Stimulated activated CD4-positive, alpha-beta T cell treated with anti-CD3 and anti-CD28 coated beads, TNF-alpha, amount 100 ng/mL, for 1 hour (primary cell): ENCODE measurements at places on chromosomes 1 and 21.
A peak's percentile ranks its signal among the peaks of the same experiment; 100 is the strongest.

DNA sequence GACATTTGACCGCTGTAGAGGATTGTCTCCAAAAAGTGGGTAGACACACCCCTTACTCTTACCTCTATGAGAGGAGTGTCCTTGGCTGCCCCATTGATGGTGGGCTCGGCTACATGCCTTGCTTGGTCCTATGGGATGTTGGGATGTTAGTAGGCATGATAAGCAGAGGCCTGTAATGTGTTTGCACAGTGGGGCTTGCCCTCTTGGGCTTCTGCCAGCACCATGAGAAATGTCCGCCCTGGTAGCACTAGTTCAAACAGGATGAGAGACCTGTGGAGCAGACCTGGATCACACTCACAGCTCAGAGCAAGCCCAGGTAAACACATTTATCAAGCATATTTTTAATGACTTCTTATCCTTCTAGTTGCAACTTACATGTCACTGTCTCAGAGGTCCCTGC, 54.2 kb downstream of the SH3GLB1 start:
- no peak for DNase-seq

DNA sequence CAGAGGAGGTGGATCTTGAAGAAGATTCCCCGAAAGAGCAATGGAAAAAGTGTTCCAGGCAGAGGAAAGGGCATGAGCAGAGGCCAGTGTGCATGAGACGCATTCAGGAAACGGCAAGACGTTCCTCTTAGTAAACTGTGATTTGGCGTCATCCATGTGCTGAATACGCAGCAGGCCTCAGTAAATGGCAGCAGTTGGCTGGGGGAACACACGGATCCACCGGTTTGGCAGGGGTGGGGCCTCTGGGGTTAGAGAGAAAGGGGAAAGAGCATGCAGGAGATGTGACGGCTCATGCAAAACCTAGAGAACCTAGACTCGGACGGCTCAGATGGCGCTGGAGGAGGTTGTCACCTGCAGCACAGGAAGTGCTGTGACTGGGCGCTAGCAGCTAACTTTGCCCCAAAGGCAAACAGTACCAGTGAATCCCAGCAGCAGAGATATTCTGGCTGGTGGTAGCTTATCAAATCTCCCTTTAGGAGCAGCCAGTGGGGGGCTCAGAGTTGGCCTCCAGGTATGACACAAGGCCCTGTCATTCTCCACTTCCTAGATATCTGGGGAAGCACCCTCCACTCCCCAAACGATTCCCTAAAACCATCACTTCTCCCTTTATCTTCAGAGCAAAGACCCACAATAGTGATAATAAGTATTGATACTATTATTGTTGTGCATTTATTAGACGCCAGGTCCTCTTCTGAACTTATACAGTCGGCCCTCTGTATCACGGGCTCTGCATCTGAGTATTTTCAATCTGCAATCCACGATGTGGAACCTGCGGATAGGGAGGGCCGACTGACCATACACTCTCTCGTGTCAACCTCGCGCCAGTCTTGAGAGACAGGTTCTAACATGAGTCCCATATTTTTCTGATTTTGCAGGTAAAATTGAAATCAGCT, 7.6 kb downstream of the LAPTM5 start:
- DNase-seq, result peak; percentile 43

DNA sequence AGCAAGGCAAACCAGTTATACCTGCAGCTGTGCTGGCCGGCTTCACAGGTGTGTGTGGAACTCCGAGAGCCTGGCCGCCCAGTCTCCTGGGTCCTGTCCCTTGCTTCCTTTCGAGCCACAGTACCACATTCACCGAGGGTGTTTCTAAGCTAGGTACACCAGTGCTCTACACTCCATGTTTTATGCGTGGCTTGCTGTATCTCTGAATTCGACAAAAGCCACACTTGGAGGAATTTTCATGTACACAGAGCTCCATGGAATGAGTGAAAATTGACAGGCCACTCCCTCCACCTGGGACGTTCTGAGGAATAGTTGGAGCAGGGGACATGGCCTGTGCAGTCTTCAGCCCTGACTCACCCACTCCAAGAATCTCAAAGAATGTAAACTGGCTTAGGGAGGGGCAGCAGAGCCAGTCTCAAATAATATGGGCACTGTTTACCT, 14.0 kb downstream of the ETS2 start:
- no peak for DNase-seq

- no peak for DNase-seq
Observed at GRCh38 chr1:1361233-1361981, 3.1 kb upstream of the MXRA8 start.

- no peak for DNase-seq
Observed at GRCh38 chr1:212987702-212988322, 27.9 kb downstream of the ANGEL2 start.

- DNase-seq, result no peak
Observed at GRCh38 chr1:197307551-197307950, 39.5 kb downstream of the CRB1 start.

GRCh38 chr1:208245185-208245705, 1.1 kb upstream of the PLXNA2 start:
- DNase-seq, result peak; percentile 33

GRCh38 chr1:202173993-202174392, 13.6 kb upstream of the PTPN7 start:
- DNase-seq, result no peak

DNA sequence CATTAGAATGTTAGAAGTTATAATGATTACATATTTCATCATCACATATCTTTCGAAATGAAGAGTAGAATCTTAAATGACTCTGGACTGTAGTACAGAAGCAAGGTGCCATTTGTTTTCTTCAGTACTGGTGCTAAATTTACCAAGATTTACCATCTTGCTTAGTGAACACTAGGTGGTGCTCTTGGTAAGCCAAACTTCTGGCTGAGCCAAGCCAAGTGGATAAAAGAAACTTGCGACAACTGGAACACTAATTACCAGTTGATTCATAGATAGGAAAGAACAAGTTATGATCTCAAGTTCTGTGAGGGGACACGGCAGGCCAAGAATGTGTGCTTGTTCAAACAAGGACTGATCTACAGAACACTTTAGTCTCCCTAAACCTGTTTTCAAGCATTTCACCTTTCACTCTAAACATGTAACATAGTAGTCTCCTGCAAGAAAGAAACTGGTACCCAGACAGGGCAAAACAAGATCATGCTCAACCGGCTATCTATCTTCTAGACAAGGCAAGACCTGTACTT, 19.8 kb downstream of the SPRTN start:
- DNase-seq, result no peak

- no peak for DNase-seq
Observed at GRCh38 chr1:150282558-150282958, 204 bp downstream of the CIART start.

GRCh38 chr1:40392221-40392620, 18.7 kb downstream of the SMAP2 start:
- no peak for DNase-seq

DNA sequence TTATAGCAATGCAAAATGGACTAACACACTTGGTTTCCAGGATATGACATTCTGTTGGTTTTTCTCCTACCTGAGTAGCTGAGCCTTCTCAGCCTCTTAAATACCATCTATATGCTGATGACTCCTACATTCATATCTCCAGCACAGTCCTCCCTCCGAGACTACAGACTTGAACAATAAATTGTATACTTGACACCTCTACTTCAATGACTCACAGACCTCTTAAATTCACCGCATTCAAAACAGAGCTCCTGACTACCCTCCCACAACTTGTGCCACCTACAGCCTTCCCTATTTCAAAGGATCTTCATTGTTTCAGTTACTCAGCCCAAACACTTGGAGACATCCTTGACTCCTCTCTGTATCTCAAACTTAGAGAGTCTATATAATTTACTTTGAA, 66.8 kb upstream of the ASB17 start:
- no peak for DNase-seq

GRCh38 chr1:173410794-173411236, 66.3 kb upstream of the PRDX6 start:
- no peak for DNase-seq

DNA sequence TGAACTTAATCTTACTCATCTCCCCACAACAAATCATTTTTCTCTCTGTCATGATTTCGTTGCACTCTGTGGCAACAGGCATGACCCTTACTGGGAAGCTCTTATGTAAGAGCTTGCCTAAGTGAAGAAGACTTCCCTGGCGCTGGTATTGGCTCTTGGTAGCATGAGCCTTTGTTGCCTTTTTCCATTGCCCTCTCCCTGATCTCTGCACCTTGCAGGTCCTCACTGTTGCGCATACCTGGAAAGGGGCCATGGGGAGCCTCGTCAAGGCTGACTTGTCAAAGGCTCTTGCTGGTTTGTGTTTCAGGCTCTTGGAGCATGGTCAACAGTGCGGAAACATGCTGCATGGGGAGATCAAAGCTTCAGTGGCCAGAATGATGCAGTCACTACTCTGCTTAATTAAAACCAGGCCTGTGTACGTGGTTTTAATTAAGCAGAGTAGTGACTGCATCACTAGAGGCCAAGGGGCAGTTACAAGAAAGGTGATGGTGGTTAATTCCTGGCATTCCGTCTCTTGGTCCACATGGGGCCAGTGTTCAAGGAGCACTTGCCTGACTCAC, 141.3 kb downstream of the SPATA46 start:
- DNase-seq, result no peak

DNA sequence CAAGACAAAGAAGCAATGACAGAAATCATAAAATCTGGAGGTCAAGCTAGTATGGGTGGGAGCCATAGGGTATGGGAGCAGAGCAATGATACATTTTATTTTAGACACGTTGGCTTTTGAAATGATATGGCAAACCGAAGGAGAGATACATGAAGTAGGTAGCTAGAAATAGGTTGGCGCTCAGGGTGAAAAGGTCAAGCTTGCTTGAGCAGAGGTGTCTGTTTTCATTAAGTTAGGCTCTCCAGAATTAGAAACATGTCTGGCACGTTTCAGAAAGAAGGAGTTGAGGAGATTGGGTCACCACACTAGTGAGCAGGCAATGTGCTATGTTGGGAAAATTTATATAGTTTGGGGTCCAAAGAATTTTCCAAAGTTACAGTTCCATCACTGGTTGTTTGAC, 151.4 kb downstream of the AMY1C start:
- DNase-seq, result no peak

GRCh38 chr1:6052543-6053205, 7.0 kb downstream of the KCNAB2 start:
- DNase-seq, result no peak

- no peak for DNase-seq
Observed at GRCh38 chr1:223645903-223646302, 19.6 kb downstream of the CAPN8 start.

DNA sequence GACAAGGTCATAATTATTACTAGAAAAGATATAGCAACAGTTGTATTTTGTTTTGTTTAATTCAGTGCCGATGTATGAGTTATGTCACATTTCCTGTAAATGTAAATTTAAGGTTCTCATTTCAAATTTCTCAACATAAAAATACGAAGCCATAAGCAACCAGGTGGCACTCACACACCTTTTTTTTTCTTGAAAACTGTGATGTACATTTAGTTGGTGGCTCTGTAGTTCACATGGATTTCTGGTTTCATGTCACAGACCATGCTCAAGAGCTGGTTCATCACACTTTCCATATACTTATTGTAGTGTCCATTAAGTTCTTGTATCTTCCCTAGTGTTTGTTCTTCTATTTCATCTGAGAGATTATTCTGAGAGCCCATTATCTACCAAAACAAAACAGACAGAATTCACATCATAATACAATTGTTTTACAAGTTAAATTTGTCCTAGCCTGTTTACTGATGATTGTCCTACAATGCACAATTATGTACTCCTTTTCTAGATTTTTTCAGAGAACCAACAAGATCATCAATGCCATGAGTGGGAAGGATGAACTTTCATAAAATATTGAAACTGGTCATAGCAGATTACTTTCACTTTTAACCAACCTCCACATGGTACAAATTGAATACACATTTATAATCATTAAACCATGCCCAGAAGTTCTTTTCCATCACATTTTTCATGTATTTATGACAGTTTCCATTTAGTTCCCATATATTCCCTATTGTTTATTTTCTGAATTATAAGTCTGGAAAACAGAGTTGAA, 17.1 kb downstream of the ATP6V1G3 start:
- DNase-seq, result no peak

DNA sequence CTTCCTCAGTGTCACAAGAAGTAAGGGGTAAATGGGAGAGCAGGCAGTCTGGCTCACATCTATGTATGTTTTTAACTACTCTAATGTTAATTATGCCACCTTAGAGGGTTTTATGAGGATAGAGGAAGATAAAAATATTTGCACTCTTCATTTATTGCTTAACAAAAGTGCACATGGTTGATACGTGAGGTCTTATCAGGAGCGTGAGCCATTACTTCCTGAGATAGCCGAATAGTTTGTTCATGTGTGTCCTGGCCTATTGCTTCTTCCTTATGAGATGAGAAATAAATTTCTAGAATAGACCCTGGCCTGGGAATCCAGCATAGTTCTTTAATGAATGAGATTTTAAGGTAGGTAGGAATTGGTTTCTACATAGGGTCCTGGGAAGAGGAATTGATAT, 471.1 kb upstream of the B3GALT2 start:
- DNase-seq, result no peak

DNA sequence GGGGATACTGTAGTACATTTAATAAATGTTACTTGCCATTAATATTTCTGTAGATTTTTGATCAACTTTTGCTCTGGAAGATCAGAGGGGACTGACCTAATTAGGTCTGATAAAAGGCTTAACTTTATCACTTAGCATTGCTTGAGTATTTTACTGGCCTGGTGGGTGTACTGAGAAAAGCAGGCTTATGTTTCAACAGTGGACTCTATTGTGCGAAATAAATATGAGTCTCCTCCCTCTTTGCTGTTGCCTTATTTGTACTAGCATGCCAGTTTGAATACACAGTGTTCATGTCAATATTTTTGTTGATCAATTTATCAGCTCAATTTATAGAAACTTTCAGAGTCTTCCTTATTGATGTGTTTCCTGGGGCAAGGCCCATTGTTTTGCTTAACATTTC, 49.1 kb downstream of the EBNA1BP2 start:
- no peak for DNase-seq
